Hepatocyte (in vitro differentiated cells): ENCODE measurements at places on chromosomes 1 and 21. TPM values are rescaled to one million over a fixed set of nuclear protein-coding genes. Genes with fewer than 3 reads are reported as not detected.
A peak's percentile ranks its signal among the peaks of the same experiment; 100 is the strongest.

GRCh38 chr1:66341446-66342089 is 192.4 kb upstream of the SGIP1 start:
- DNase-seq: no peak
- no peak overlapping the region for H3K4me3 ChIP-seq
- H3K4me1 ChIP-seq: no peaks in the 10 kb centered on the region

- no peaks in the 10 kb centered on the region for H3K36me3 ChIP-seq
- H3K27ac ChIP-seq: peak overlapping the region; percentile 93
- H3K4me3 ChIP-seq: peak overlapping the region; percentile 29
- peaks cover 41% of the 10 kb centered on the region for H3K4me1 ChIP-seq
- DNase-seq: peak; percentile 90
- no peaks in the 10 kb centered on the region for H3K27me3 ChIP-seq
Observed at GRCh38 chr1:1305300-1306069, 2.2 kb downstream of the ACAP3 start.

- H3K27me3 ChIP-seq: no peaks in the 10 kb centered on the region
- H3K27ac ChIP-seq: no peak overlapping the region
- no peak for DNase-seq
- H3K4me3 ChIP-seq: no peak overlapping the region
- H3K36me3 ChIP-seq: no peaks in the 10 kb centered on the region
- H3K4me1 ChIP-seq: no peaks in the 10 kb centered on the region
Observed at GRCh38 chr1:225713281-225713680, 60.4 kb upstream of the ENAH start.

The TAS1R3 gene
- 0.17 TPM in 1 of 2 replicates, not detected in the other for total RNA-seq

The KRTAP19-3 gene
- total RNA-seq: not detected in 2 replicates
